ENCODE measurements at places on chromosomes 7 and 10.

DNA sequence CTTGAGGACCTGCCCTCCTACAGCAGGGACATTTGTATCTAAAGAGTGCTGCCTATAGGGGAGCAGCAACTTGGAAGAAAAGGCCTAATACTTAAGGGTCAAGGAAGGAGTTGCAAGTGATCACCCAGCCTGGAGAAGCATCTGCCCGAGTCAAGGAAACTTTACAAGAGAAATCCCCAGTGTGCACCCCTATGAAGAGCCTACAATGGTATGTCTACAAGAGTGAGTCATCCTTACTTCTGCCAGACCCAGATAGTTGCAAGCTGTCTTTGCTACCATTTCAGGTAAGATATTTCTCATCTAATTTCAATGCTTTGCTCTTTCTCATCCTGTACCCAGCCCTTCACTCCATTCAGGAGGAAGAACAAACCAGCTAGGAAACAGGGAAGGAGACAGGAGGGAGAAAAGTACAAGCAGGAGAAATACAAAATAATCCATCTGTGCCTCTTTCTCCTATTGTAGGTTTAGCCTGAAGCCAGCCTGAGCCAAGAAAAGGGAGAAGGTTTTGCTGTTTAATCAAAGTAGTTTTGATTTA, 34.4 kb upstream of the AGR3 start:
- no peak for DNase-seq

DNA sequence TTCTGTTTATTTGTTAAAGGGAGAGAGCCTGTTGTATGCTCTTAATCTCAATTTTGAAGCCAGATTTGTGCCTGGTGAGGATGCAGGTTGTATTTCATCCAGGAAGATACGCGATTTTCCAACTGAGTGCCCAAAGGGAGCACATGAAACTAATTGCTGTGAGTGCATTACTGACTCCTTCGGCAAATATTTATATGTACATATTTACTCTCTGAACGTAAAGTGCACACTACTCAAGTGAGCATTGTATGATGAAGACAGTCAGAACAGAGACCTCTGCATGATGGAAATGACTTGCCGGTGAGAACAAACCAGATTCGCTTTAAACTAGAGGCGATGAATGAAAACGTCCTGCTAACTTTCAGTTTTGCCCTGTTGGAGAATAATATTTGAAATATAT, 130.1 kb downstream of the MALRD1 start:
- no peak for DNase-seq

DNA sequence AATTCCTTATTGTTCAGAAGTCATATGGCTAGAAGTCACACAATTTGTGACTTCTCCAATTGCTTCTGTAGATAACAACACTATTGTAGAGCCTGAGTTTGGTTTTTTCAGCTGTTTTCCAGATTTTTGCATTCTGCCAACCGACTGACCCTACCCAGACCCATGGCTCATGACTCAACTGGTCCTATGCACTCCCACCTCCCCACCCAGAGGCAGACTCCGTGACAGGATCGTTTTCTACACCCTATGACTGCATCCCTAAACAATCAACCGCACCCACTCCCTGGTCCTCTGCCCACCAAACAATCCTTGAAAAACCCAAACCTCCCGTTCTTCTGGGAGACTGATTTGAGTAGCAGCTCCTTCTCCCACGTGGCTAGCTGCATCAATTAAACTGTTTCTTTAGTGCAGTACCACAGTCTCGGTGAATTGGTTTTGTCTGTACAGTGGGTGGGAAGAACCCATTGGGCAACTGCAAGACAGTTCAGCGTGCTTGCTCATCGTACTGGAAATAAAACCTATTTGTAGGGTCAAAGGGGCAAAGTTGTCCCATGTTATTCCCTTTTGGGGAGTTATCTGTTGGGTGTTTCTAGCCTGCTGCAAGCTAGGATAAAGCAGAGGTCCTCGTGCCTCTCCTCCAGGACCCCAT, 150.3 kb upstream of the FAM20C start:
- DNase-seq = no peak

GRCh38 chr10:484925-485661, 204.4 kb downstream of the DIP2C start:
- DNase-seq = no peak

DNA sequence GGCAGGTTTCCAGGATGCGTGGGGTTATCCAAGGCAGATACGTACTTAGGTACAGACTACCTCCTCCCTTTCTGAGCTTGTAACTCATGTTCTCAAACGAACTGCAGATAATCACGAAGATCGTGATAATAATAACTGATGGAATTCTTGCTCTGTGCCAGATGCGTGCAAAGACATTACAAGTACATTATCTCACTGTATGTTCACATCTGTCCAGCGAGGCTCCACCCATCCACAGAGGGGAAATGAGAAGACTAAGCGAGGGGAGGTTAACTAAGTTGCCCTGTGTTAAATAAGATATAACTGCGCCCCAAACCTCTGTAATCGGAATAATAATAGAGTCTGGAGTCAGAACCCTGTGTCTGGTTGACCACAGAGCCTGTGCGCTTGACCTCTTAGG, 1.9 kb downstream of the GALNT17 start:
- no peak for DNase-seq

- no peak for DNase-seq
Measured at GRCh38 chr7:150855046-150855445, 2.7 kb downstream of the AOC1 start.

DNA sequence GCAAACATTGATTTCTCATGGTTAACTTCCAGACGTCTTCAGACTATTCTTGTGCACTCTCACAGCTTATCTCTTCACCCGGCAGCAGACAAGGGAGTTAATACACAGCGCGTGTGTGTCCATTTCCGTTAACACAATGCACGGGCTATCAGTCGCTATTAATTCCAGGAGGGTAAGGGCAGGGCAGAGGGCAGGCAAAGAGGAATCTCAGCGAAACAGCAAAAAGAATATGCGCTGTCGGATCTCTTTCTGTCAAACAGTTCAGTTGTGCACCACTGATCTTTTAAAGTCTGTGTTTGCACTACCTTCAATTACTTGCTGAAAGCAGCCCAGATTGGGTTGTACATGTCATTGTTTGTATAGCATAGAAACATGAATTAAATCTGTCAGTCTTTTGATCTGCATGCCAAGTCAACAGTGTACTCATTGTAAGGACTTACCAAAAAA, 41.1 kb upstream of the CABCOCO1 start:
- DNase-seq = no peak

- no peak for DNase-seq
Measured at GRCh38 chr10:725786-726185, 36.3 kb upstream of the DIP2C start.

DNA sequence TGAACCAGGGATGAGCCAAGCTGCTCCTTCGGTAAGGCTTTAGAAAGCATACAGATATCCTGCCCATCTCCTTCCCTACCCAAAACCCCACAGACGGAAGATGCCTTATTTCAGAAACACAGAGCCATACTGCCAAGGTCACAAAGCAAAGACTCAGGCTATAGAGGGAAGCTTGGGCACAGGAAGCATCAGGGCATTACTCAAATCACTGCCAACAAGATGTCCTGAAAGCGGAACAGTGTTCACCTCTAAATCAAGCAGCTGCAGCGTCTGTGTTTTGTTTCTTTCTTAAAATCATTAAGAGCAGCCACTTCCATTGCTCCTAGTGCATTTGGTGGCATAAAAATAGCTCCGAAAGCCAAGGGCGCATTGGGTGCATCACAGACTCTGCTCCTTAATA, 307.3 kb downstream of the SORCS1 start:
- no peak for DNase-seq

DNA sequence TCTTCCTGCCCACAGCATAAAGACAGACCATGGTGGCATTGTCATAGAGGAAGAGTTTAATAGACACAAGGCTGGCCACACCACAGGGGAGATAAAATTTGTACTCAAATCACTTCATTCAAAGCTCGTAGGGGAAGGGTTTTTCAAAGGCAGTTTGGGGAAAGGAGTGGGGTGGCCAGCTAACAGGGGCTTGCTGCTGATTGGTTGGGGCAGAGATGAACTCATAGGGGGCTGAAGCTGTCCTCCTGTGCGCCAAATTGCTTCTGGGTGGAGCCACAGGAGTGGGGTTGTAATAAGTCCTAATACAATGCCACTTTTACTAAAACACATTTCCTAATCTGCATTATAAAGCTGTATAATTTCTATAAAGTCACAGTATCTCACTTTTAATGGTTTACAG, 22.5 kb downstream of the PDZD8 start:
- no peak for DNase-seq

DNA sequence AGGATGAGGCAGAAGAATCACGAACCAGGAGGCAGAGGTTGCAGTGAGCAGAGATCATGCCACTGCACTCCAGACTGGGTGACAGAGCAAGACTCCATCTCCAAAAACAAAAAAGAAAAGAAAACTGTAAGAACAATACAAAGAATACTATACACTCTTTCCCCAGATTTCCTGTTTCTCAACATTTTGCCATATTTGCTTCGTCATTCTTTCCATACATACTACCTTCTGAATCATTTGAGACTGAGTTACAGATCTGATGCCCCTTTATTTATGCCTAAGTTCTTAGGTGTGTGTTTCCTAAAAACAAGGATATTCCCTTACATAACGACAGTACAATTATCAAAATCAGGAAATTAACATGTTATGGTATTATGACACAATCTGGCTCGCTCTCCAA, 168.4 kb upstream of the CELF2 start:
- DNase-seq = no peak

All from right forelimb (tissue), 1 donor.